Cortex of kidney (tissue), 1 donor: ENCODE measurements at places on chromosomes 11 and 22.

GRCh38 chr11:128660947-128661346 is 32.9 kb upstream of the FLI1 start:
- DNase-seq = no peak

- DNase-seq = no peak
Observed at GRCh38 chr11:57276169-57276970, 39.3 kb upstream of the APLNR start.

- no peak for DNase-seq
Observed at GRCh38 chr11:3736816-3737215, 60.5 kb downstream of the NUP98 start.

- no peak for DNase-seq
Observed at GRCh38 chr11:2572491-2573239, 127.1 kb downstream of the KCNQ1OT1 start.

GRCh38 chr11:124669193-124669592 is 4.3 kb downstream of the SIAE start:
- DNase-seq = no peak

DNA sequence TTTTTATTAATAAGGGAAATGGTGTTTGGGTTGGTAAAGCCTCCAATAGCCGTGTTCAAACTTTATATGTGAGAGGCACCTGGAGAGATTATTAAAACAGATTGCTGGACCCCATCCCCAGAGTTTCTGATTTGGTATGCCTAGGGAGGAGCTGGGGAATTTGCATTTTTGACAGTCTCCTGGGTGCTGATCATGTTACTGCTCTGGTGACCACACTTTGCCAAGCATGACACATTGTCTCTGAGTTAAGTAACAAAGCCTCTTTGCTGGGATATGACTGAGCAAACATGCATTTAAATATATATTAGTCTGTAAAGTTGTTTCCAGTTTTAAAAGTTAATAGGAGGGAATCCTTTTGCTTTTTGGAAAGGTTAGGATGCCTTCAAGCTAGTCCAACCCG is 140.4 kb downstream of the NAV2 start:
- DNase-seq = no peak

GRCh38 chr11:859394-860131 is 16.9 kb downstream of the TSPAN4 start:
- DNase-seq = no peak

DNA sequence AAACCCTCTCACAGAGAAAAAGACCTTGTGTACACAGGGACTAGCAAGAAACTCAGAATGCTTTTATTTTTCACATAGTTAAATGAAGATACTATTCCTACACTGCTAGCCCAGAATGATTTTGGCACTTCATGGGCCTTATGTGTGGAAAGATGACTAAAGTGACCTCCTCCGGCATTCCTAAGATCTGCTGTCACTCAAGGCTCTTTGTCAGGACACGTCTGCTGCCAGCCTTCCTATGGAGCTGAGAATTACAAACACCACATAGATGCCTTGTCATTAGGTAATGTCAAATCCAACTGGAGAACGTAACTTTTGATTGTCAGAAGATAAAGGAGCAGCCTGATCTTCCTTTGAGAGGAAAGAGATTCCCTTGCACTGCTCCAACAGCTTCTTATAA is 249.1 kb downstream of the FAT3 start:
- no peak for DNase-seq

DNA sequence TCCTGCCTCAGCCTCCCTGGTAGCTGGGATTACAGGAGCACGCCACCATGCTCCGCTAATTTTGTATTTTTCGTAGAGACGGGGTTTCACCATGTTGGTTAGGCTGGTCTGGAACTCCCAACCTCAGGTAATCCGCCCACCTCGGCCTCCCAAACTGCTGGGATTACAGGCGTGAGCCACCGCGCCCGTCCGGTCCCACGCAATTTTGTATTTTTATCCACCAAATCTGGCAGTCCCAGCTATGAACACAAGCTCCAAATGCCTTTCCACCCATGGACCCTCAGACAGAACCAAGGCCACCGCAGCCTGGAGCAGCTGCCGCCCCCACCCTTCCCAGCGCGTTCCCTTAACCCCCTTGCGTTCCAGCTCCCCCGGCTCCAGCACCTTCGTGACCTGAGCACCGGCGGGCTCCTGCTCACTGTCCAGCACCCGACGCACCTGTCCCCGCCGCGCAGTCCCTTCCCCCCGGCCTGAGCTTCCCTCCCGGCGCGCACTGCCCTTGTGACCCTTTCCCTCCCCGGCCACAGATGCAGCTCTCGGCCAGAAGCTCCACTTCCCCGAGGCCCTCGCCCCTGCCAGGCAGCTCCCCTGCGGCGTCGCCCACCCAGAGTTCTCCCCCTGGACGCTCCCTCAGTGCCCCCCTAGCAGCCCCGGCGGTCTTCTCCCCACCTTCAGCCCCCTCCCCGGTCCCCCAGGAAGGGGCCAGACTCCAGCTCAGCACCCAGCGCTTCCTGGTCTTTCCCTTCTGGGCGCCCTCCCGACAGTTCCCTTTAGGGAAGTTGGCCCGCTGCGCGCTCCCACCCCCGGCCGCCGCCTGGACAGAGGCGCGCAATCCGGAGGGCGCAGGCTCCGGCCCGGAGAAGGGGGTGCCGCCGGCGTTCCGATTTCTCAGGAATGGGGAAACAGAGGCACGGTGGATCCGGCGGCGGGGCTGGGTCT is 5.6 kb upstream of the ZBED4 start:
- DNase-seq = no peak

- DNase-seq = no peak
Observed at GRCh38 chr11:861105-861479, 18.4 kb downstream of the TSPAN4 start.

GRCh38 chr11:84319863-84320262 is 1033.7 kb upstream of the CCDC90B start:
- DNase-seq = no peak

GRCh38 chr11:36006556-36006955 is 62.7 kb downstream of the LDLRAD3 start:
- DNase-seq = no peak

GRCh38 chr11:4465407-4465806 is 16.3 kb downstream of the OR52K2 start:
- DNase-seq = no peak

- no peak for DNase-seq
Observed at GRCh38 chr22:41128606-41129005, 36.2 kb downstream of the EP300 start.

DNA sequence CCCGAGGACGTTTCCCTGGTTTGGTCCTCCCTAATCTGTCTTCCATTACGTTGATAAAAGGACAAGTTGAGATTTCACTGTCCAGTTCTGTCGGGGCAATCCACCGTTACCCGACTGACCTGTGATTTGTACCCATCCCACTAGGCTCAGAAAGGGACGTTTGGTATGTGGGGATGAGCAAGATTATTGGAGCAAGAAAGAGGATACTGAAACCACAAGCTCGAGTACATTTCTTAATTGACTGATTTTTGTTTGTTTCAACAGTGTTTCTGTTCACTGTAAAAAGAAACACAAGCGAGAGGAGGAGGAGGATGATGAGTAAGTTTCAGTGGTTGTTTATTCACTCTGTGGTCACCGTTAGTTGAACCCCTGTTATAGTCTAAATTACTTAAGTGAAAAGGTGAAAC is 969 bp downstream of the CCDC117 start:
- DNase-seq = no peak

DNA sequence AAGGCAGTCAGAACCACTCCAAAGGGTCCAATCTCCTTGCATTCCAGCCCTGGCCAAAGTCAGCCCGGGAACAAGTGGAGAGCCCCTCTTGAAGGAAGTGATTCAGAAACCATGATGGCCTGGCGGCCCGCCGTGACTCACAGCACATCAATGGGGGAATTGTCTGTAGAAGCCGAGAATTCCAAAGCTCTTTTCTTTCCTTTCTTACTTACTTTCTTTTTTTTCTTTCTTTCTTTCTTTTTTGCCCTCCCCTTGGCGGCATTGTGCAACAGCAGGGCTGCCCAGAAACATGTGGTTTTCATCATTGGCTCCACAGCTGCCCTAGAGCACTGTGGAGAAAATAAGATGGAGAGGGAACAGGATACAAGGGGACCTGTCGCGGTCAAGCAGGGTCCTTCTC is 140.2 kb upstream of the TIMP3 start:
- no peak for DNase-seq
